GM06990 (cell line): ENCODE measurements at places on chromosomes 5 and 9.

DNA sequence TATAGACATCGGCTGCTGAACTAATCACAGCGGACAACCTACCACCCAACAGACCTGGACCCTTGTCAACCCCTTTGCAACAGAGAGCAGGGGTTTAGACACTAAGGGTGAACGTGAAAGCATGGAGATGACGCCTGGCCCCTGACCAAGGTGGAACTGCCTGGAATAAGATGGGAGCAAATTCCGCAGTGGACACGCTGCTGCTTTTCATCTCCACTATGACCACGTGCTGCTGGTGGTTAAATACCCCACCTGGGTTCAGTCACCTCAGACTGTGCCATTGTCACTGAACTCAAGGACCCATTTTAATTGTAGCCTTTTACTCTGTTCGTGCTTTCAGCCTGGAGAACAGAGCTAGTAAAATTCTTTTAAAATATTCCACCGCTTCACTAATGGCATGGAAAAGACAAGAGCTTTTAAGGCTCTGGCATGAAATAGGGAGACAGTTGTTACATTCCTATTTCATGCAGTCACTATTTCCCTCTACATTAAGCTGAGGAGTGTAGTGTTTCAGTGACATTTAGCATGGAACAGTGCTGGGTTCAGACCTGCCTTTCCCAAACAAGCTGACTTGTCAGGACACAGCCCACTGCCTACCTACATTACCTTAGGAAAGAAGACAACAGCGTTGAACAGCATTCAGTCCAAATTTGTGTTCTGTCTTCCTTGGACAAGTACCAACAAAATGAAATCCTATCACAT is 96.8 kb downstream of the ANKRD18B start:
- DNase-seq, result no peak

DNA sequence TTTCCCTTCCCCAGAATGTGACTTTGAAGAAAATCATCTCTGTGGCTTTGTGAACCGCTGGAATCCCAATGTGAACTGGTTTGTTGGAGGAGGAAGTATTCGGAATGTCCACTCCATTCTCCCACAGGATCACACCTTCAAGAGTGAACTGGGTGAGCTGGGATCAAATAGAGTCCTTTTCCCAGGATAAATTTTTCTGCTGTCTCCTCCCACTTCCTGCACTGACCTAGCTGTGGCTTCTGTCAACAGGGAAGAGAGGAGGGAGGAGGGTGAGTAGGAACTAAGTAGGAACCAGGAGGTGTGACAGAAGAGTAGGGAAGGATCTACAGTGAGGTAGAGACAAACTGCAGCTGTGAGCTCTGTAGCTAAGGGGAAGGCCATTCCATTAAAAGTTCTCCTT is 69.3 kb downstream of the MAMDC2 start:
- no peak for DNase-seq

DNA sequence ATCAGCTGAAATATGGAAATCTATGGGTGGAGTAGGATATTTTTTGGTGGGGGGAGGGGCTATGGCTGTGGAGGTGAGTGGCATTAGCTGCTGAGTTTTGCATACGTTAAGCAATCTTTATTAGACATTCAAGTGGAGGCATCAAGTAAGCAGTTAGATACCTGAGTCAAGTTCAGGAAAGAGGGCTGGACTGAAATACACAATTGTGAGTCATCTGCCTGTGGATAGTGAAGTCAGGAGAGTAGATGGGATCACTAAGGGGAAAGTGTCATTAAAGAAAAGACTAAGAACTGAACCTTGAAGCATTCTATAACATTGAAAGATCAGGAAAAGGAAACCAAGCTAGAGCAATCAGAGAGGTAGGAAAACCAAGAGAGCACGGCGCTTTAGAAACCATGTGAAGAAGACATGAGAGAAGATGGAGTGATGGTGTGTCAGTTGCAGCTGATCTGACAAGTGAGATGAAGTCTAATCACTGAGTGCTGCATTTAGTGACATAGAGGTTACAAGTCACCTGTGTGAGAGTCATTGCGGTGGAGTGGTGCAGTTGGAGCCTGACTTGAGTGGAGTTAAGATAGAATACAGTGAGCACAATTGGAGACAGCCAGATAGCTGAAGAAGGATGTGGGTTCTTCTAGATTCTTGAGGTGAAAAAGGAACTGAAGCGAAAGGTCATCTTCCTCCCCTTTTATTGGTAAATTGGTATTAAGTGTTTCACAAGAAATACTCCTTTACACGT is 88.7 kb downstream of the PIP5K1B start:
- DNase-seq, result no peak

DNA sequence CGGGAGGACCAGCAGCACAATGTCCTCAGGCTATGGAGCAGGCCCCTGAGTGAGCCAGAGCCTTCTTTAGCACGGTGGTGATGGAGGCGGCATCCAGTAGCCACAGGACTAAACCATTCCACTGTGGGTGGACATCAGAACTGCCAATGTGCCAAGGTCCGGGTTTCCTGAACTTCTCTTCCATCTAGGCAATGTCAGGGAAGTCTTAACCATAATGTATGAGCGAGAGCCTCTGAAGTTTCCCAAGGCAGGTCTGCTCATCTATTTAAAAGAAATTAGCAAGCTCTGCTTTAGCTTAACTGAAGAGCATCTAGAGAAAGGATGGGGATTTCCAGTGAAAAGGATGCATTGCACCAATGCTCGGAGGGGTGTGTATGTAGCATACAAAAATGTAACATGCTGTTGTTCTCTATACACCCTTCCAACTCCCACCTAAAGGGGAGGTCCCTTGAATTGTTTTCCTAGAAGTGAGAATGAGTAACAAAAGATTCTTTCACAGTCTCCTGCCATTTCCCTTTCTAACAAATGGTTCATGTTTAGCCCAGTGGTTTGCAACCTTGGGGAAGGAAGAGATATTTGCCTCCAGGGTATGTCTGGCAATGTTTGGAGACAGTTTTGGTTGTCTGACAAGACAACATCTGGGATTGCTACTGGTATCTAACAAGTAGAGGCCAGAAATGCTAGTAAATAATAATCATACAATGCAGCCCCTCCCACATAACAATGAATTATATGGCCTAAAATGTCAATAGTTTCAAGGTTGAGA is 6.1 kb upstream of the RXFP3 start:
- peak; percentile 23 for DNase-seq

DNA sequence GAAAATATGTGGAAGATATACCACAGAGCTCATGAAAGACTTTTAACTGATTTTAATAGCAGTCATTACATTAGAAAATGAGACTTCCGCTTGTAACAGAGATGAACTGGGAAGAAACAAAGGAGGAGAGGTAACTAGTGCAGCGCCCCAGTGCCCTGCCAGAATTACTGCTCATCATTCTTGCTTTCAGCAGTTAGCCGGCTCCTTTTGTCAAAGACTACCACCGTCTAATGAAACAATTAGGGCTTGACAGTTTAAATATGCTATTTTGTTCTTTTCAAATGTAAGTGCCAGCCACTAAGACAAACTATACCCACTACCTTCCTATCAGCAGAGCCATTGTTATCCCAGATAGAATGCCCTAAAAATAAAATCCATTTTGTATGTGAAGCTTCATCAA is 328.4 kb downstream of the EFNA5 start:
- no peak for DNase-seq

- no peak for DNase-seq
Measured at GRCh38 chr5:150189728-150190502, at the start of gene SLC6A7. TSS of gene SLC6A7 (plus strand) at chr5:150190062. CDS start at chr5:150190328, 266 bp downstream.

DNA sequence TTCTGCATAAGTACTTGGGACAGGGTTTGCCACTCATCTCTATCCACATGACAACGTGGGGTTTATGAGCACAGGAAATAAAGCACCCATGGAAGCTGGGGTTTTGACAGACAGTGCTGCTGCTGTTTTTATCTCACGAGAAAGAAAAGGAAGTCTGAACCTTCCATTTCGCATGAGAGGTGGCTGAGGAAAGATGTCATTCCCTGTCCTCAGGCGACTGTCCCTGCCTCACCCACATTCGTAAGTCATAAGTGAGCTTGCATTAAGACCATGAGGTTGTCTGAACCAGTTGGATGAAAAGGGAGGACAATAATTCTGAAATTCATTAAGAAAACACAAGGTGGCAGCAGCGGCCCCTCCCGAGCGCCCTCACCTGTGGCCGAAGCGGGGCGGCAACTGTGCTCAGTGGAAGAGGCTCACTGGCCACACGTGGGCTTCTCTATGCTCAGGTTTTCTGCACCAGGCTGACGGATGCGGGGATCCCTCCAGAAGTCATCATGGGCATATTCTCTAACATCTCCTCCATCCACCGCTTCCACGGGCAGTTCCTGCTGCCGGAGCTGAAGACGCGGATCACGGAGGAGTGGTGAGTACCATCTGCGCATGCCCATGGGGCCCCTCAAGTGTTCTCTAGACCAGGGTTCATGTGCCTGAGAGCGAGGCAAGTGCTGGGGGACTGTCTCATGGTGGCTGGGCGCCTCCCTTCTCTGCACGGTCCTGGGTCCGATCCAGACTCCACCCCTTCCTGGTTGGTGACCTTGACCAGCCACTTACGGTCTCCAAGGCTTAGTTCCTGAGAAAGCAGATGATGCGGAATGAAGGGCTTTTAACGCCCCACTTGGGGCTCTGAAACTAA is 54.7 kb upstream of the SUSD3 start:
- DNase-seq, result peak; percentile 57

GRCh38 chr5:16897800-16898199 is 38.3 kb downstream of the MYO10 start:
- DNase-seq, result no peak

DNA sequence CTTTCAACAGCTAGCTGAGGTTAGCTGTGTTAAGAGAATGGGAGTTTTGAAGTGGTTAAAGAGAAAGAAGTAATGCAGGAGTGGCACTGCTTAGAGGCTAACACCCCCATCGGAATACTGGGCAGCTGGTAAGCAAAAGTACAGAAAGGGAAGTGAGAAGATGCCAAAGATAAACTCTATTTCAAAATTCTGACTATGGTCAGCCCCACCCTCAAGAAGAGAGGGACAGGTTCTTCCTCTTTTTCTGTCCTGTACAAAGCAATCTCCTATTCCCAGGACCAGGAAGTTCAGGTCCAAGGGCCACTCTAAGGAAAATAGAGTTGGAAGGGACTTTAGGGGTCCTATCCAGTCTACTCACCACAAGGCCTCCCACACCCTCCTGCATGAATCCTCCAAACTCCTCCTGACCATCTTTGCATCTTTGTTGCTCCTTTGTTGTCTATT is 45.9 kb upstream of the JAK2 start:
- DNase-seq, result peak; percentile 67

DNA sequence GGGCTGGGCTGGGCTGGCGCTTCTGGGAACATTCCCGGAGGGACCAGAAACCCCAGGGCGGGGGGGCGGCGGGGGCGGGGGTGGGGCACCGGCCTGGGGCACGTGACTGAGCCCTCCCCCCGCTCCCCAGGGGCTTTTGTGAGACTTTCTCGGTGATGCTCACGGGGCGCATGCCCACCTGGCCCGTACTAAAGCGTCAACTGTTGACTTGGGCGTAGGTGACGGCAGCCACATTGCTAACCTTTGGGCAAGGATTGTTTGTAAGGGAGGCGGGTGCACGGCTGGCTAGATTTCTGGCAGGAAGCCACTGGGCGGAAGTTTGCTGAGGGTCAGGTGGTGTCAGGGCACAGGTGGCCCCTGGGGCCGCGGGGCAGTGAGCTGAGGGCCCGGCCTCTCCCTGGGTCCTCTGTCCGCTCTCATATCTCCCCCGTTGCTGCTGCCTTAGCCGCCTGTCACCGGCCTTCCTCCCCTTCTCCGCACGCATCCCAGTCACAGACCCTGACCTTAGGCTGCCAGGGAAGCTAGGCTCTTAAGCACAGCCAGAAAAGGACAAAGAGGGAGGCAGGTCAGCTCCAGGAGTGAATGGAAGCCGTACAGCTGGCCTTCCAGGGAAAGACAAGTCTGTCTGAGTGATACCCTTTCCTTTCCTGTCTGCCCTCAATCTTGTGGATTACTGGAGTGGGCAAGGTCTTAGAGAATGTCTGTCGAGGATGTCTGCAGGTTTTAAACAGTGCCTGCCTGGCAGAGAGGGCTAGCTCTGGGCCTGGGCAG is 812 bp downstream of the CACFD1 start:
- DNase-seq, result no peak

- no peak for DNase-seq
Measured at GRCh38 chr5:14490309-14490711, 91.3 kb upstream of the OTULINL start.

- DNase-seq, result no peak
Measured at GRCh38 chr5:110104060-110104725, 414.5 kb downstream of the MAN2A1 start.

DNA sequence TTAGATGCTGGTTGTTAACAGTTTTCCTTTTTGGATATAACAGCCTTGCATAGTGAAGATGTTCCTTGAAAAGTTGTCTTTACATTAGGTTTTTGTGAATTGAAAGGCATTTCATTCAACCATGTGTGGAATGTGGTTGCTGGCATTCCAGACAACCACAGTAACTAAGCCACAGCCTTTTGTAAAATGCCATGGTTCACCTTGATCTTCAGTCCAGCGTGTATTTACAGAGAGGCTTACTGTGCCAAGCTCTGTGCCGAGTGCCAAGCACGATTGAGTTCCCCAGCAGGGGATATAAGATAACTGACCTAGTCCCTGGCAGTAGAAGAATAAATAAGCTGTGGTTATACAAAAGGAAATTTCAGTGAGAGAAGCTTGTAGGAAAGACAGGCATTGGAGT is 4.9 kb downstream of the EXOSC2 start:
- DNase-seq, result no peak
